Stimulated activated CD8-positive, alpha-beta memory T cell treated with anti-CD3 and anti-CD28 coated beads, Interleukin-7, amount 100 ng/mL, for 1 hour (primary cell): ENCODE measurements at places on chromosomes 2 and 18.
A peak's percentile ranks its signal among the peaks of the same experiment; 100 is the strongest.

DNA sequence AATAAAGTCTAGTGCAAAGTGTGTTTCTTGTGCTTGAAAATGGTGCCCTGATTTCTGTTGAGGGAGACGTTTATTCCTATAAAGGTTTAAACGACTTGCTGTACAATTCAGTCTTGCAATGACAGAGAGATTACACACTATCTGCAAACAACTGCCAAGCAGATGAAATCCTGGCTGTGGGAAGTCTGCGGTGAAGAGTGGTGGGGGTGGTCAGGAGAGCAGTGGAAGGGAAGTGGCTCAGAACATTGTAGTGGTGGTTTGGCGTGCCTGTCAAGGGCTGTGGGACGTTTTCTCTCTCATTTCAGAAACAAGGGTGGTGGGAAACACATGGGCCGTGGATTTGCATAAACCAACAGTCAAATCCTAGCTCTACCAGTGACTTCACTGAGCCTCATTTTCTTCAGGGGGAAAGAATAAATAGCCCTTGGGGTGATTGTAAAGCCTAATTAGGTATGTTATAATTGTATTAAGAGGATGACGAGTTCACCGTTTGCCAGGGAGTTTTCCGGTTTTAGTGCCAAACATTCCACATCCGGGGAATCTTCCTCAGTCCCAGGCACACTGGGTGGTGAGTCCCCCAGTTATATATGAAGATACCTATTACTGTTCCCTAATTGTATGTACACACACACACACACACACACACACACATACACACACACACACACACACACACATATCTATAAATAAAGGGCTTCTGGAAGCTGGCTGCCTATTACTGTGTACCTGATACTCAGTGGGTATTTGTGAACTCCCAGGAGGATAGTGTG lies 115.0 kb downstream of the SPTBN1 start:
- DNase-seq = no peak

GRCh38 chr18:32318581-32318980 lies 128.7 kb downstream of the MEP1B start:
- no peak for DNase-seq

DNA sequence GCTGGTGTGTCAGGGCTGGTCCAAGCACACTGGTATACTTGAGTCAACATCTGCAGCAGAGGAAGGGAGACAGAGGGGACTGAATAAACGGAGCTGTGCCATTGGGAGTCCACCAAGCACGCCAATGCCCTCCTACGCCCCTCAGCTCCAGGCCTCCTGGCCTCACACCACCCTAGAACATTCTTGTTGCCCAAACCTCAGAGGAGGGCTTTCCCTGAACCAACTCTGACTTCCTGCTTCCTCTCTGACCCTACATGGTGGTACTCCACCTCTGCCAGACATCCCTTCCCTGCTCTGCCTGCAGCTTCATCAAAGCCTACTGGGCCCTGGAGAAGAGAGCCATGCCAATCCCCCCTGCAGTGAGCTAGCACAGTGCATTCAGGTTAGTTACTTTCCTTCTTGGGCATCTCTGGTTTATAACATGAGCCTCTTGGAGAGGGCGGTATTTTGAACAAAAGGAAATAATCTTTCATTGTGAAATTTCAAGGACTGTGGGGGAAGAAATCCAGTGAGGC lies 54.4 kb downstream of the ZBTB7C start:
- DNase-seq = no peak

DNA sequence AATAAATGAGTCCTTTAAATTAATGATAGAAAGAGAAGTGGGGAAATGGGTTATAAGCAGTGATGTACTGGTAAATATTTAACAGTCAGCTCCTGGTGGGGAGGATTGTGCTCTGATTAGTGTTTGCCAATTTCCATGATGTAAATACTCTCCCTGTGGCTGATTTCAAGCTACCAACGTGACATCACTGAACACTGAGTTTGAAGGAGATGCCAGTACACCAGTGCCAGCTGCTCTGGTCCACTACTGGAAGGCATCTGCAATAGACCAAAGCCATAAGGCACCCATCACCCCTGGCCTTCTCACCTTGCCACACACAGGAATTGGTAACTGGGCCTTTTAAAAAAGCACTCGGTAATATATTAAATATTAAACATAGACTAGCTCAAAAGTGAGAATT lies 77.7 kb downstream of the TGOLN2 start:
- no peak for DNase-seq

GRCh38 chr2:64453770-64454385 lies at the start of gene LGALSL:
LGALSL (plus strand) TSS chr2:64454162; CDS start chr2:64454546, 384 bp downstream.
- DNase-seq = peak; percentile 5

DNA sequence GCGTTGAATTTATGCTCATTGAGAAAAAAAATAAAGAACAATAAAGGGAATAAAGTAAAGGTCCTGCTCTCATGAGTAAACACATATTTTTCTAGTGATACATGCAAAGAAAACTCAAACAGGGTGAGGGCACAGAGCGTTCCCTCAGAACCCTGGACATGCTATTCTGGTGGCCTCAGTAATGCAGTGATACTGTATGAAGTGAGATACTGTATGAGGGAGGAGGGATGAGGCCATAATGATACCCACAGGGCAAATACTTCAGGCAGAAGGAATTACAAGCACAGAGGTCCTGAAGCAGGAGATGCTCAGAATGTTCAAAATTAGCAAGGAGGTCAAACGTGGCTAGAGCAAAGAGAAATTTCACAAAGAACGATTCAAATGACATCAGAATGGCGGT lies 28.4 kb upstream of the RNU4ATAC start:
- DNase-seq = no peak

DNA sequence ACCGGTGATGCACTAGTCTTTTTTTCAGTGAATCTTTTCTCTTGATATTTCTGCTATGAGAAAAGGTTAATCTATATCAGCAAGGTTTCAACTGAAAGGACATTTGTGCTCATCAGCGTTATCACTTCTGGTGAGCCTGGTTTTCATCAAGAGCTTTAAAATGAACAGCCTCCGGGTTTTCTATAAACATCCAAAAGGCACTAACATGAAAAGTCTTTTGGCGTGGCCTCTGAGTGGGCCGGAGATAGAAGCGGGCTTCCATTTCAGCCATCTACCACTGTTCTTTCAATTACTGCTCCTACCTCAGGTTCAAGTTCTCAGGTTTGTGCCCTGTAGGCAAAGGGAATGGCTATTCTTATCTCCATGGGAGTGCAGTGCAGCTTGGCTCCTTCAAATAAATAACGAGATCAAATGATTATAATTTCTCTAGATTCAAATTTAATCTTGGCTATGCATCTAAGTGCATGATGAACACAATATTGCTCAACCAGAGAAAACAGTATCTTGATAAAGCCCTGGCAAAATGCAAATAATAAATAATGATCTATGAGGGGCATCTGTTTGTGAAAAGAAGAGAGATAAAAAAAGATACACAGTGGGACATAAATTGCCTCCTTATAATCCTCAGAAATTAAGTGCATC lies 314.8 kb downstream of the CDH2 start:
- no peak for DNase-seq

DNA sequence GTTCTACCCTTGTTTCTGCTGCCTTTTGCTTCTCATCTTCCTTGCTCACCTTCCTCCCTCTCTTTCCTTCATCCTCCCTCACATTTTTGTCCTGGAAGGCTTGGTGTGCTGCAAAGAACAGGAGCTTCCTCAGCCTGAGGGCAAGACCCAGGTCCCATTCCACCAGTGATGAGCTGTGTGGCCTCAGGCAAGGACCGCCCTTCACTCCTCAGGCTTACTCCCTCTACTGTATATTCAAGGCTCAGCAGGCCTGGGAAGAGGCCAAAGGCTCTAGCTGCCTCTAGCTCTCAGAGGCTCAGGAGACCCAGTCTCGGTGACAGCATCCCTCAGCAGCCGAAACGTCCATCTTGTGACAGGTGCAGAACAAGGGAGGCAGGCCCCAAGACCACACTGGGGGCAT lies 97.5 kb downstream of the MRO start:
- DNase-seq = no peak

DNA sequence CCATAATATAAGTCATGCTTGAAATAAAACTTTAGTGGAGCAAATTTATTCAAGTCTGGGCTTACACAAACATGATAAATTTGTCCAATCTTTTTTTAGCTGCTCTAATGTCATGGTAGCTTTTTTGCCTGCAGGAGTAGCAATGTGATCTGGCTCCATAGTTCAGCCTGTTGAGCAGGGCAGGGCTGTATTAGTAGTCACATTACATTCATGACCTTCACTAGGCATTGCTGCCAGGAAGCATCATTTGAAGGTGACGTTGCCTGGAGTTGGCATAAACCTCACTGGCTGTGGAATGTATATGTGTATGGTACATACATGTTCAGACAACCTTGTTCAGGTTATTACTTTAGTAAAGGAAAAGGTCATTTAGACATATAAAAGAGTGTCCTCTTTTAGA lies 76.6 kb downstream of the CCDC85A start:
- no peak for DNase-seq

DNA sequence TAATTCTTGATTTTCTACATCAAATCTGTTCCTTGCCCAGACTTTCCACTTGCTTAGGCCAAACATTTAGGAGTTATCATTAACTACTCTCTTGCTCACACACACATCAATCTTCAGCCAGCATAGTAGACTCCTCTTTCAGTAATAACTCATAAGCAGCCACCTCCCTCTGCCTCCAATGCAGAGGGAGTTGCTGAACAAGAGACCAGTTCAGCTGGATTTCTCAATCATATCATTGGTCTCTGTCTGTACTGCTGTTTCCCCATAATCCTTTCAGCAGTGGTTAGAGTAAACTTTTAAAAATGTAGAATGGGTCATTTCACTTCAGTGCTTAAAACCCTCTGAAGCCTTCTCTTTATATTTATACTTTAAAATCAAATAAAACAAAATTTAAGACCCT lies 112.9 kb downstream of the SLC39A10 start:
- no peak for DNase-seq

GRCh38 chr2:86049529-86049928 lies 56.2 kb downstream of the POLR1A start:
- no peak for DNase-seq

- DNase-seq = no peak
Measured at GRCh38 chr18:69528435-69528834, 127.7 kb downstream of the DOK6 start.

DNA sequence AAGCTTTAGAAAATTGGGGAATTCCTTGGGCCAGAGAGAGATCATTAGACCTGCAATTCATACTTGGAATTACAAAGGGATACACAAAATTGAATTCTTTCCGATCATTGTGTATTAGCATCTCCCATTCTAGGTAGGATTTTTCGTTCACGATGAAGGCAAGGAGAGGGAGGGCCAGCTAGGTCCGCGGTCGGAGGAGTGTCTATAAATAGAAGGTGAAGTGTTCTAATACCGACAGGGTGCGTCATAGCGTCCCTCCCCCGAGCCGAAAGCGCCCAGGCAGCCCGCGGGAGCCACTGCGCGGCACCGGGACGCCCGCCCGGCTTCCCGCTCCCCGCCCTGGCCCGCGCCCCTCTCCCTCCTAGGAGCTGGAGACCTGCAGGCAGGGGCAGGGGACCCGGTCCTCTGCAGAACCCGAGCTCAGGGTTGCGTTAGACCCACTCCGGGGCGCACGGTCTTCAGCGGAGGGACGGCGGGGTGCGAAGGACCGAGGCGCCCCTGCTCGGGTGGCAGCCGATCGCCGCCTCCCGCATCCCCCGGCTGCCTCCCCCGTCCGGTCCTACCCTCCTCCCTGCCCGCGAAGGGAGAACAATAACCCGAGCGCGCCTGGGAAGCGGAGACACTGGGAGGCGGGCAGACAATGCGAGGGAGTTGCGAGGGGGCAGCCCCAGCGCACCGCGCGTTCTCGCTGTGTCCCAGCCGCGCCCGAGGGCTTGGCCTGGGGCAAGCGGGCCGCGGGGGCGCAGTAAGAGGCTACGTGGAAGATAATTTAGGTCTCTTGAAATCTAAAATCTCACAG lies 114.2 kb upstream of the SERTAD2 start:
- DNase-seq = peak; percentile 59

DNA sequence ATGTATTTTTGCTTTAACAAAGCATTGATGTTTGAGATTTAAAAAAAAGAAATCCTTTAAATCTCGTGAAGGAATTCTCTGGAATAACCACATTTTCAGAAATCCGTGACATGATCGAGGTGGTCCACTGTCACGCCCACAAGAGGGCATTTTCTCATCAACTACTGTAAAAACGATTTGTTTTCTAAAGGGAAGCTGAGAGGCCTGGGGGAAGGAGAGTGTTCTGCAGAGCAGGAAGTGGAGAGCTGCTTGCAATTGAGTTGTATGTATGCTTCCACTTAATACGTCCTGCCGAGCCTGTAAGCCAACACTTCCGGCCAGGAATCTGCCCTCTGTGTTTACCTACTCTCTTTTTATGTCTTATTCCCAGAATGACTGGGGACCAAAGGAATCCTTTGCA lies 19.4 kb downstream of the KLHL29 start:
- no peak for DNase-seq

GRCh38 chr2:152234277-152234676 lies 58.7 kb upstream of the STAM2 start:
- no peak for DNase-seq

- no peak for DNase-seq
Measured at GRCh38 chr2:228688007-228688645, 506.6 kb upstream of the SPHKAP start.

DNA sequence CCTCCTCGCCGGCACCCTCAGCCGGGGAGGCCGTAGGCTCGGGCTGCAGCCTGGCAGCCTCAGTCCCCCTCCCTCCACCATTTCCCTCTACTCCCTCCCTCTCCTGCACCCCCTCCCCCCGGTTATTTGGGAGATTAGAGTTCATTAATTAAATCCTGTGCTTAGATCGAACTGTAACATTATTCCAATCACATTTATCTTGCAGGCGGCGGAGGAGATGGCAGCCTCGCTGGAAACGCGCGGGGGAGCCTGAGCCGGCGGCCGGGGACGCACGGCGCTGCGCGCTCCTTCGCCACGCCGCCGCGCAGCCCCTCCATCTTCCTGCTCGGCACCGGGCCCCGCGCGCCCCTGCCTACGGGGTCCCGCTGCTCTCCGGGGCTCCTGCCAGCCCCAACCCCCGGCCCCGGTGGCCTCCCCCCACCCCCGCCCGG lies at the start of gene ST8SIA3:
ST8SIA3 (plus strand) TSS at position 287 of the 431 bp plus-strand sequence. CDS start 290 bp downstream, outside the sequence.
- no peak for DNase-seq
